ENCODE measurements at places on chromosomes 5 and 9. TPM values are rescaled to one million over a fixed set of nuclear protein-coding genes. Genes with fewer than 3 reads are reported as not detected.

UGT3A1 gene
- not detected for total RNA-seq

DNA sequence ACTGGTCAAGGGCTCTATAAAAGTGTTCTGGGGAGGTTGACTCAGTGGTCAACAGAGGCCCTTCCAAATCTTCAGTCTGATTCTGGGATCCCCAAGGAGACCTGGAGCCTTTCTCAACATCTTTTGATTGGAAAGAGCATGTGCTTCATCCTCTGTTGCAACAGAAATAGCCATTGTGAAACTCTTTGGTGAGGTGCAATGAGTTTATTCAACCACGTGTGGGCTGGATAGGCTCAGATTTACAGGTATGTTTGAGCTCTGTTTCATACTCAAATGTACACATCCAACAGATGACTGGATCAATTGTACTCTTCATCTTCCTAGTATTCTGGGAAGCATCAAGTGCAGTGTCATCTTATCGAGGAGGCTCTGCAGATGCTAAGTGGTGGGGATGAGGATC, 60.5 kb downstream of the CTSL start:
- DNase-seq, result no peak

DNA sequence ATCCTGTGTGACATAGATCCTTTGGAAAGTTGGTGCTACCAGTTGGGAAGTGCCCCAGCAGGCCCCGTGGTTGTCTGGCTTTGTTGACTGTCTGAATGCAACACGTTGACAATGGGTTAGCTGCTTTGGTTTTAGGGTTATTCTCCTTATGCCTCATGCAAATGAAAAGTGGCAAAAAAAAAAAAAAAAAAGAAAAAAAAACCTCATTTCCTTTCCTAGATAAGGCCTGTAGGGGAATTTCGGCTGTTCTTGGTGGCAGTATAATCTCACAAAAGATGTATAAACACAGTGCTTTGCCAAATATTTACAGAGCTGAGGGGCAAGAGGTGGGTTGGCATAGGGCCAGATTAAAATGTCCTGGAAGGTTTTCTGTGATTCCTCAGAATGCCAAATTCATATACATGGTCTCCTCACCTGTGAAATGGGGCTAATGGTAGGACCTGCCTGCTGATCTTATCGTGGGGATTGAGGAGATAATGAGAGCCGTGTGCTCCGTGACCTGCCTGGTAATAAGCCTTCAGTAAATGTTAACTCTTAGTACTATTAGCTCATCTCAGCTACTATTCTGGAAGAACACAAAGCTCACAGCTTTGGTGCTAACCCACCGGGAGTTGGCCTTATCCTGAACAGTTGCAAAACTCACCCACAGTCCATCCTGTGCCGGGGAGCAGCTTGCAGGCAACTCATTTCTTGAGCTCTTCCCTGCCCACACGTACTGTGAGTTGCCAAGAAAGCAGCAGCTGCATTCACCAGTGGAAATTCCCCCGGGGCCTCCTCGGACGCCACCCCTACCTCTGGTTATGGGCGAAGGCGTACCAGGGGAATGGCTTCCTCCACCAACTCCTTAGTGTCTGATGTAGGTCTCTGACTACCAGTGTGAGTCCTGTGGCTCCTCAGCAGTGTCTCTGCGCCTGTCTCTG, 220.3 kb downstream of the NR3C1 start:
- DNase-seq, result no peak

DNA sequence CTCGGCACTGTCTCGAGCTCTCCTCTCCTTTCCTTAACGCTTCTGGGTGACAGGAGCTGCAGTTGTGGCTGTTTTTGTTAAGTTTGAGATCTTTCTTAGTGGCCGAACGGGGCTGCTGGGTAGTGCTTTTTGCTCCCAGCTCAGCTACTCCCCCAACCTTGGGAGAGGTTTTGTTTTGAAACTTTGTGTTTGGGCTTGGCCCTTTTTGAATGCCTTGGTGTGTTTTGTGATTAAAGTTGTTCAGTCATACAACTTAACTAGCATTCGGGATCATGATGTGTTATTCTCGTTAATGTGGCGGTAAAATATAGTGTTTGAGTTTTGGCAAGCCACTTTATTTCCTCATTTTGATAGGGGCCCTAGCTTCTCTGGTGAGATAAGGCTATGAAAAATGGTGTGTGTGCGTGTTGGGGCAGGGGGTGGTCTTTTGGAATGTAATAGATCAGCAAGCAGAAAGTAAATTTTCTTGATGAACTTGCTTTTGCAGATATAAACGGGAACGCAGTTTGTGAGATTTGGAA, 1.1 kb downstream of the KDM3B start:
- DNase-seq, result no peak

DNA sequence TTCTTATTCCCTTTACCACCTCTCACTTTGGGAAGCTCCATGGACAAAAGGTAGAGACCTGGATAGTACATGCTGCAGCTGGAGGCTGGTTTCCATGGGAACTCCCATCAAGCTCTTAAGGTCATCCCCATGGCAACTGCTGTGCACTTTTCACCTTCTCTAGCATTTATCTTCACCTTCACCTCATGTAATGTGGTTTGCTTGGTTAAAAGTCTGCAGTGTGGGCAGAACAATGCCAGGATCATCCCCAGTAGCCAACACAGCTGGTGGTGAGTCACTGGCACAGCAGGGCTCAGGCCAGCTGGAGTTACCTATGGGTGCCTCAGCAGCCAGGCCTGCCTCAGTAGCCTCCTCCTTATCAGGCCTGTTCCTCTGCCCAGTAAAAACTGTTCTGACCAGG, 210.5 kb downstream of the GRIA1 start:
- no peak for DNase-seq

GRCh38 chr9:13758936-13759335, 479.4 kb upstream of the MPDZ start:
- no peak for DNase-seq

DNA sequence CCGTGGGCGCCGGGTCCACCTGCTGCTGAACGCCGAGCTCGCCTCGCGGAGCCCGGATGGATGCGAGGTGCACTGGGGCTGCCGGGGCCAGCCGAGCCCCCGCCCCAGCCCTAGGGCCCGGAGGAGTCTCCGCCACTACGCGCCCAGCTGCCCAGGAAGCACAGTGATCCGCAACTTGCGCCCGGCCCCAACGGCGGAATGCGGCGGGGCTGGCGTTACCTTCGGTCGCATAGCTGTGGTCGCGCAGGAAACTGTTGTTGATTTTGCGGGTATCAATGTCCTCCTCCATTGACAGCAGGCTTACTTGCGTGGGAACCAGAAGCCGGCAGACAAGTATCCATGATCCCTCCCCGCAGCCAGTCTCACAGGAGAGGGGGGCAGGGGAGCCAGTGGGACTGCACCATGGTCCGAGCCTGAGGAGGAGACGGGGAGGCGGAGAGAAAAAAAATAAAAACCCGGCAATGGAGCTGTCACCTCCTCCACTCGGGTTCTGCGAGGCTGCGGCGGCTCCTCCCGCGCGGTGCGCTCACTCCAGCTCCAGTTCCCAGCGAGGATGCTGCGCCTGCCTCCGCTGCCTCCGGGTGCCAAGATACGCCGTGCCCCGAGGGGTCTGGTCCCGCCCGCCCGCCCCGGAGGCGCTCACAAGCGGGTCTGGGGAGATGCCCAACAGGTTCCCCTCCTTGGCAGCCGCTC, 628 bp downstream of the PPP2R2B start:
- no peak for DNase-seq

DNA sequence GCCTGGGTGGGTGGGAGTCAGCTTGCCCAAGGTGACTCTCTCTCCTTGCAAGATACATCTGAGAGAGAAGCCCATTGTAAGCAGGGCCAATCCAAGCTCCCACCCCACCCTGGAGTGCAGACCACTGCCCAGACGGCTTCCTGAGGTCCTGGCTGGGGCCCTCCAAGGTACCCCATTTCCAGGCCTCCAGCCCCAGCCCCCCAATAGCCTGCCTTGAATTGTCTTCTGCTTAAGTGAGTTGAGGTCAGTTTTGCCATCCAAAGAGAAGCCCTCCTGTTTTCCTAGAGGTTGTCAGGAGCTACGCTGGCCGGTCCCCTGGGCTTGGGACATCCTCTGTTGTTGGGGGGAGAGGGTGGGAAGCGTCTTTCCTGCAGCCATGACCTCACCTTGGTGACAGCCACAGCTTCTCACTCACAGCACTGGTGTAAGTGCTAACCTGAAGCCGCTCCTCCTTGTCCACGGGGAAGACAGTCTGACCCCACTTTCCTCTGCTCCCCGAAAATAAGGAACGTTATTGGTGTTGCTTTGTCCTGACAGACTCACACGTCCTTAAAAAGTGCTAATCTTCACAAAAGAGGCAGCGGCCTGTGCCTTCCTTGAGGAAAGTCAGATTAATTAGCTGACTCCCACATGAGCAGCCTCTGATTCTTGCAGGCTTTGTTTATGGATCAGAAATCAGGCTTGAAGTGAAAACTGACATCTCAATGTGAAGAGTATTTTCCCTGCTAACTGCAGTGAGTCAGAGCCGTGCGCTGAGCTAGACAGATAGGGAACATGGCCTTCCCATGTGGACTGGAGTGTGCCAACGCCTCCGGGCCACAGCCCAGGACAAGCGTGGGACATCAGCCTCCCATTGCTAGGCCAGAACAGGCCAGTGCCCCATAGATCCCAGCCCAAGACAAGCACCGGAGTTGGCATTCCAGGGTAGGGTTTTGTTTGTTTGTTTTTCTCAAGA, 52.3 kb downstream of the ADAMTS2 start:
- no peak for DNase-seq

TMEM215 gene
- total RNA-seq, result not detected

GPSM1 gene
- total RNA-seq, result 1.9 TPM

DNA sequence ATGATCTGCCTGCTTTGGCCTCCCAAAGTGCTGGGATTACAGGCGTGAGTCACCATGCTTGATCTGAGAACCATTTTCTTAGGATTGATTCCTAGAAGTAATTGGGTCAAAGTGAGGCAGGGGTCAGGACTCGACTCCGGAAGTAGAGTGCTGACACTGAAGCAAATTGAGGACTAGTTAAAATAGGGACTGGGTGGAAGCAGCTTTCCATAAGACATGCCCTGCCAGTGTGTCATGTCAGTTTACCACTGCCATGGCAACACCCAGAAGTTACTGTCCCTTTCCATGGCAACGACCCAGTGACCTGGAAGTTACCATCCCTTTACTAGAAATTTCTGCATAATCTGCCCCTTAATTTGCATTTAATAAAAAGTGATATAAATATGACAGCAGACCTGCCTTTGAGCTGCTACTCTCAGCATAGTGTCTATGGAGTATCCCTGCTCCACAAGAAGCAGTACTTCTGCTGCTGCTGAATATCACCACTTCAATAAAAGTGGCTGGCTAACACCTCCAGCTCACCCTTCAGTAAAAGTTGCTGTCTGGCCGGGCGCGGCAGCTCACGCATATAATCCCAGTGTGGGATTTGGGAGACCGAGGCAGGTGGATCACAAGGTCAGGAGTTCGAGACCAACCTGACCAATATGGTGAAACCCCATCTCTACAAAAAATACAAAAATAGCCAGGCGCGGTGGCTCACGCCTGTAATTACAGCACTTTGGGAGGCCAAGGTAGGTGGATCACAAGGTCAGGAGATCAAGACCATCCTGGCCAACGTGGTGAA, 47.8 kb upstream of the JADE2 start:
- DNase-seq, result no peak

LRRTM2 gene
- 0.07 TPM for total RNA-seq

DNA sequence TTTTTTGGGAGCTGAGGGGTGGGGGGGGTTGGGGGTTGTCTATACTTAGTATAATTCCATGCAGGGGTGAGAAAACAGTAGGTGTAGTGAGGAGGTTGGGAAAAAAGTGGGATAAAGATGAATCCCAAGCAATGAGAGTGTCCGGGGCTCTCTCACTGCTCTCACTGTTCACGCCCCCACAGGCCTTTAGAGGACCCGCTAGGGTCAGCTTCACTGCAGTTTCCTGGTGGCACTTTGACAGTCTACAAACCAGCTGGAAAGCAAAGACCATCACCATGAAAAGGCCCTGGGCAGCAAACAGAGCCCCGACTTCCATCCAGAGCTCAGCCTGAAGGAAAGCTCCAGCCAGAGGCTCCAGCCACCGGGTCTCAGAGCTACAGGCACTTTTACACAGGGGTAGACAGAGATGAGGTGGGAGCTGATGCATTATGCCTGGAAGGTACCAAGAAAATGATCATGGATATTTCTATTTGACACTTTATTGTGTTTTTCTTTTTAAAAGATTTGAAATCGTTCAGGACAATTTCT, 355.1 kb downstream of the ADAMTS6 start:
- no peak for DNase-seq

DNA sequence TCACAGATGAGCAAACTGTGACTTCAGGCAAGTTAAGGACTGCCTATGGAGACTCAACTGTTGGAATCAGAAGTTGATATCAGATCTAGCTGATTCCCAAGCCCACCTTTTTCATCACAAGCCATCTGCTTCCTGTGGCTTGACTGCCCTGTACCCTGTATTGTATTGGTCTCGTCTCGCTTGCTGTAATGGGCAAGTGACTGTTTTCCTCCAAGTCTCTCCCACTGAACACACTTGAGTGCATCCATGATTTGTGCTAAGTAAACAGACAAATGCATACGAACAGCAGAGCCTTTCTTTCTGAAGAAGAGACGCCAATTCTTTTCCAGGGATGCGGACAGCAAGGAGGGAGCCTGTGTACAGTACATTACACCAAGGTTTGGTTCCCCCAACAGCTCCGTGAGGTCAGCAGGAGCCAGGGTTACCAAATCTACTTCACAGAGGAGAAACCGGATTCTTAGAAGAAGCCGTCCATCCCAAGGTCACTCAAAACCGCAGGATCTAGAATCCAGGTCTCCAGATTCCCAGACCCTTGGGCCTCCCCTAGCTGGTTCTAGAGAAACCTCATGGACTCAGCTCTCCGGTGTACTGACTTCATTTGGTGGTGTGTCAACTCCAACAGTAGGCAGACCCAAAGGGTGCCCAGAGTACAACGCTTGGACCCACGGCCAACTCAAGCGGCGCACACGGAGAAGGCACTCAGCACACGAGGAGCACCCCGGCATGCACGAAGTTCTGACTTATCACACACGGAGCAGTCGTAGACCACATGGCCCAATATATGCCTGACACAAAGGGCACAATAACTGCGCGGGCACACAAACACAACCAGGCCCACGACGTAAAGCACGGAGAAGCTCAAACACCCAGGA, 1.1 kb downstream of the BAG1 start:
- no peak for DNase-seq

DNA sequence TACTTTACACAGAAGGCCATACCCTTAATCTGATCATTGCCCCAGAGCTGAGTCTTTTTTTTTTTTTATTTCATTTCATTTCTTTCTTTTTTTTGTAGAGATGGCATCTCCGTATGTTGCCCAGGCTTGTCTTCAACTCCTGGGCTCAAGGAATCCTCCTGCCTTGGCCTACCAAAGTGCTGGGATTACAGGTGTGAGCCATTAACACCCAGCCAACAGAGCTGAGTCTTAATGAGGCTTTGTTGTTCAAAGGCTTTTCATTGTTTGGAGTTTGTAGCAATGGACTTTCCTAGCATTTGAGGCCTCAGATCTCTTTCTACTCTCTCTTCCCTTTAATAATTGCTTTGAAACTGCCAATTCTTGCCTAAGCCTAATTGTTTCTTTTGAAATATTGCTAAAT, 176.5 kb upstream of the FBN2 start:
- no peak for DNase-seq

All from activated B cell treated with CpG ODN at 0.5 μM for 24 hours (primary cell).